Endothelial cell of umbilical vein (primary cell): ENCODE measurements at places on chromosomes 2 and 18.

GRCh38 chr18:9091066-9091476 is 11.4 kb upstream of the NDUFV2 start:
- DNase-seq = no peak

- DNase-seq = no peak
Measured at GRCh38 chr2:127506510-127506909, 19.8 kb downstream of the IWS1 start.

GRCh38 chr18:27860701-27861107 is 316.2 kb downstream of the CDH2 start:
- DNase-seq = no peak

- DNase-seq = peak; percentile 72
Measured at GRCh38 chr2:206556357-206556949, 85.8 kb upstream of the FAM237A start.

DNA sequence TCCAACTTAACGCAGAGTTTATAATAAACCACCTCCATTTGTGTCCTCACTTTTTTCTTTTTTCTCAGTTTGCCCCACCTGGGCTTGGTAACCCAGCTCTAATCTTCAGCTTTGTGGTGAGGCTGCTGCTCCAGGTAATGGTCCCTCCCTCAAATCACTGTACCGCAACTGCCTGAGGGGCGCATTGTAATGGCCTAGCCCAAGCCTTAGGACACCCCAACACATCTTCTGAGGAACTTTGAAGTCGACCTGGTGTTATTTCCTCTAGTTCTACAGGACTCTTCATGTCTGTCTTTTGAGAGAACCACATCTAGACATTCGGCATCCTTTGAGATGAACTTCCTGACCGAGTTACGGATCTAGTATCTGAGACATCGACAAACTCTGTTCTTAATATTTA is 99.7 kb downstream of the PLEKHM3 start:
- no peak for DNase-seq

GRCh38 chr18:10182009-10182624 is 268.3 kb downstream of the VAPA start:
- DNase-seq = no peak

DNA sequence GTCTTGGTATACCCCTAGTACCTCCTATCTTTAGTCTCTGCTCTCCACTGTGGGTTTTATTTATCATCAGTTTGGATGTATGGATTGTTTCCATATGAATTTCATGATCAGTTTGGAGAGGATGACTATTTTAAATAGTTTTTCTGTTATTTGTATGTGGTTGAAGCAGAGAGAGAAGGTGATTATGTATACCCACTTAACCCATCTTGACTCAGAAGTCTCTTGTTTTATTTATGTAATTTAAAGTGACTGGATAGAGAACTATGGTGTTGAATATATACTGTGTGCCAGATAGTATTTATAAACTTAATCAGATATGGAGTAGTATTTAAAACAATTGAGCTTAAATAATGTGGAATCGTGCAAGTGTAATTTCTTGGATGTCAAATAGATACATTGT is 39.9 kb downstream of the SMAD4 start:
- DNase-seq = no peak

- no peak for DNase-seq
Measured at GRCh38 chr2:231927566-231927890, 1.3 kb upstream of the NPPC start.

- DNase-seq = no peak
Measured at GRCh38 chr18:34321066-34321465, 96.4 kb upstream of the NOL4 start.
